ENCODE measurements at places on chromosomes 2 and 18.

- DNase-seq = no peak
These were observed 7.4 kb downstream of the EPC2 start for GRCh38 chr2:148651972-148652371.

- no peak for DNase-seq
These were observed 10.0 kb upstream of the HDHD2 start for GRCh38 chr18:47160256-47160655.

- DNase-seq = no peak
These were observed 354.9 kb upstream of the SALL3 start for GRCh38 chr18:78624646-78625279.

GRCh38 chr2:191831410-191831994 lies 15.4 kb downstream of the CAVIN2 start:
- no peak for DNase-seq

GRCh38 chr2:149725234-149725633 lies 137.7 kb upstream of the MMADHC start:
- DNase-seq = no peak

Measured in GM04503 (cell line).